ENCODE measurements at places on chromosomes 11 and 22.

GRCh38 chr11:67776852-67777520, 102.6 kb upstream of the ALDH3B2 start:
- DNase-seq, result no peak

DNA sequence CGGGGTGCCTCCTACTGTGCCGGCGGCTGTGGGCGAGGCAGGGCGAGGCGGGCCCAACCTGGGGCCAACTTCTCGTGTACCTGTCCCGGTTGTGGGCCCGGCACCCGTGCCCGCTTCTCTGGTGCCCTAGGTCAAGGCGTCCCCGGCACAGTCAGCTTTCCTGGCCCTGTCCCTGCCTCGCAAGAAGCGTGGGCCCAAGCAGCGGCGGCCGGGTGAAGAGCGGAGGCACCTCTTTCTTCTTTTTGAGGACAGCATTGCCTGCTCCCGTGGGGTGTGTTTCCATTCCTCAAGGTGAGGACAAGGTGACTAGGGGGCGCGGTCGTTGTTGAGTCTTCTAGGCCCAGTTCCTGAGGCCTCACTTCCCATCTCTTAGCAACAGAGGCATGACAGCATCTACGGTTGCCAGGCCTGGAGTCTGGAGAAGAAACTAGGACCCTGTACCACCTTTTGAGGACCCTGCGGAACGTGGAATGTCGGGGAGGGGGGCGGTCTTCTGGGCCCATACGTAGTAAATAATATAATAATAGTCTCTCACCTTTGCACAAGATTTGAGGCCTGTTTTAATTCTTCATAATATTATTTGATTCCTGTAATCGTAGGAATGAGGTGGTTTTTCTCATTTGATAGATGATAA, 418 bp downstream of the ACO2 start:
- no peak for DNase-seq

- peak; percentile 10 for DNase-seq
Measured at GRCh38 chr22:35785181-35785923, 67.7 kb downstream of the APOL5 start.

DNA sequence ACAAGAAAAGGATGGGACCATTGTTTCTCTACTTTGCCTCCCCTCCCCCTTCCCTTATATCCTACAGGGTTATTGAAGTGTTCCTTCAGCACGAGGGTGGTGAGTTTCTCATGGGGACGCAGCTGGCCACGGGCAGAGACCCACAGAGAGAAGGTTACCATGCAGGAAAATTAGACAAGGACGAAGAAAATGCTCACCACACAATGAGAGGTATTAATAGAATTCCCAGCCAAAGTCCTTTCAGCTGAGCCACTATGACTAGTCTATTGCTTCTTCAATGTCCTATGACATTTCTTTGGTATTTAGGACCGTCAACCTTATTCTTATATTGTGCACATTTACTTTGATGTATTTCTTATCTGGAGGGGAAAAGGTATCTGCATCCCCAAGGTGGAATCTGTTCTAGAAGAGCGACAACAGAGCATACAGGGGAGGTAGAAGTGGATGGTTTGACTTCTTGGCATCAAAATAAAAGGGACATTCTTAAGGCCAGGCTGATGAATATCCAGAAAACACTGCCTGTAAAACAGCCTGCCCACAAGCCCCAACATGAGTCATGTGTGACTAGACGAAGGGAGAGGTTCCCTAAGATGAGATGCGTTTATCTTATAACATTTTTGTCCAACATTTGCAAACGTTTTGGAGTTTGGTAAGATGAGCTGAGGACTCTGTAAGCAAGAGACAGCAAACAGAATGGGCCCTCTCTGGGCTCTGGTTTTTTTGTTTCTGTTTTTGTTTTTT, 209.8 kb upstream of the NARS2 start:
- peak; percentile 48 for DNase-seq

GRCh38 chr11:117833401-117833891, 8.9 kb upstream of the FXYD2 start:
- no peak for DNase-seq

- DNase-seq, result no peak
Measured at GRCh38 chr11:22079133-22079872, 113.6 kb upstream of the ANO5 start.

GRCh38 chr11:43953521-43953920, 11.1 kb downstream of the C11orf96 start:
- DNase-seq, result no peak

DNA sequence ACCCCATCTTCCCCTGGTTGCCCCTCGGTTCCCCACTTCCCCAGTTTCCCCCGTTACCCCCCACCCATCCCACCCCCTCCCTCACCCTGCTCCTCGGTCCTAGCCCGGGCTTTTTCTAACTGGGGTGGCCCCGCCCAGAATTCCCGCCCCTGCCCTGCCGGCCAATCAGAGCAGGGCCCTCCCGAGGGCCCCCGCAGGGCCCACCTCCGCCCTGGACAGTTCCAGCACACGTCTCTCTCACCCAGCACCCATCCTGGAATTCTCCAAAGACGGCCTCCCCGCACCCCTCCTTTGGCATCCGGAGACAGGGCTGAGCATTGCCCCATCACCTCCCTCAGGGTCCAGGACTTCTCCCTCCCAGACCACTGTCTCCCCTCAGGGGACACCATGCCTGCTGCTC, at the start of gene H19:
H19 (minus strand) TSS at position 88 of the 400 bp plus-strand sequence.
- DNase-seq, result no peak

GRCh38 chr11:65445101-65445603, 22.6 kb downstream of the NEAT1 start:
- peak; percentile 41 for DNase-seq

GRCh38 chr11:69841859-69842698, 22.9 kb upstream of the FGF3 start:
- DNase-seq, result no peak

DNA sequence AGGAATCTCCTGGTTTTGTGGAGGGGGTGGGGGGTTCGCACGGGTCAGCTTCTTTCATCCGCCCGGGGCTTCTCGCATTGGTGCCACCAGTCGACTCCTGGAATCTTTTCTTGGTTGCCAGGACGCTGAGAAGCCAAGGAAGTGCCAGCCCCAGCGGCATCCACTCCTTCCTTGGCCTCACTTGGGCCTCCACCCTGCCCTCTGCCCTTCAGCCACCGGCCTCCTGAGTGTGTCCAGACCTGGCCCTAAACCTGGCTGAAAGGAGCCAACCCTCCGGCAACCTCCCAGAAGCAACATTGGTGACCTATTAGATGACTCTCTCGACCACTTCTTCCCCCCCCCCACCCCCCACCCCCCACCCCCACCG, 518 bp upstream of the GALNT18 start:
- no peak for DNase-seq

DNA sequence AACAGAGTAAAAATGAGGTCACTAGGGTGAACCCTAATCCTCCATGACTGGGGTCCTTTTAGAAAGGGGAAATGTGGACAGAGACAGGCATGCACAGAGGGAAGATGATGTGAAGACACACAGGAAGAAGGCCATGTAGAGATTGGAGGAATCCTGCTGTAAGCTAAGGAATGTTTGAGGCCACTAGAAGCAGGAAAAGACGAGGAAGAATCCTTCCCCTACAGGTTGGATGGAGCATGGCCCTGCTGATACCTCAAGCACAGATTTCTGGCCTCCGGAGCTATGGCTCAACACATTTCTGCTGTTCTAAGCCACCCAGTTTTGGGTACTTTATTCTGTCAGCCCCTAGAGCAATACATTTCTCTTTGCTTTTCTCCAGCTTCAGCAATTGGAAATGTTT, 486.9 kb downstream of the MIAT start:
- no peak for DNase-seq

DNA sequence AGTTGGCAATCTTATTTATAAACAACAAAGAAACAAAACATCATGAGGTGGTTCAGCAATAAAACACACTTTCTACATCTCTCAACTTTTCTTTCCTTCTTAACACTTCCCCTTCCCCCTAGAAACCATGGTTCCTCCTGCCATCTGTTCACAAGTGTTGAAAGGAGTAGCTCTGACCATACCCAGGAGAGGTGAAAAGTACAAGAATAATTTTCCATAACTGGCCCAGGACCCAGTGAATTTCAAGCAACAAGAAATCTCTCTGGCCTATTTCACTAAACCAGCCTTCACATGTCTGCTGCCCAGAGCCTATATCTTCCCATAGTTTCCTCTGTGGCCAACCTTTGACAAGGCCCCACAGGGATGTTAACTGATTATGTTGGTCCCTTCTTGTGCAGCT, 98.2 kb upstream of the CEP126 start:
- DNase-seq, result no peak

- no peak for DNase-seq
Measured at GRCh38 chr11:118740892-118741291, 50.1 kb downstream of the DDX6 start.

DNA sequence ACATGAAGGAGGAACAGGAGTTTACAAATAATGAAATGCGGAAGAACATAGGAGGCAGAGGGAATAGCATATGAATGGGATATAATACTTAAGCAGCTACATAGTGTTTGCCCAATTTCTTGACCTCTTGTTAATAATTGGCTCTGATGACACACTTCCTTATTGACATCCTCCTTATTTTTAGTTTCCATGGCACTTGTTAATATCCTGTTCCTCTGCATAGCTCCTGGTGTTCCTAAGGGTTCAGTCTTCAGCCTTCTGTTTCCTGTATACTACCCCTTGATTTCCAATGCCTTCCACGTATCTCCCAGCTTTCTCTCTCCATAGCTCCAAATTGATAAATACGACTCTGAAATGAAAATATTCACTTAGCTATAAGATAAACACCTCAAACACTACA, 663.8 kb upstream of the API5 start:
- no peak for DNase-seq

DNA sequence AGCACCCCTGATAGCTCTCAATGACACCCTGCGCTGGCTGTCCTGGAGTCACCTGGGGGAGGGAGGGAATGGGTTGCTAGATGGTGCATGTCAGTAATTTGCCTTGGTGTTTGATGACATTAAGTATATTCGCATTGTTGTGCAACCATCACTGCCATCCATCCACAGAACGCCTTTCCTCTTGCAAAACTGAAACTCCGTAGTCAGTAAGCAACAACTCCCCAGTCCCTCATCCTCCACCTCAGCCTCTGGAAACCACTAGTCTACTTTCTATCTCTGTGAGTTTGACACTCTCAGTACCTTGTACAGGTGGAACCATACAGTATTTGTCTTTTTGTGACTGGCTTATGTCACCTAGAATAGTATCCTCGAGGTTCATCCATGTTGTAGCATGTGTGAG, 62.6 kb downstream of the PKNOX2 start:
- DNase-seq, result no peak

GRCh38 chr22:31398231-31398630, 1.2 kb upstream of the DRG1 start:
- DNase-seq, result no peak

DNA sequence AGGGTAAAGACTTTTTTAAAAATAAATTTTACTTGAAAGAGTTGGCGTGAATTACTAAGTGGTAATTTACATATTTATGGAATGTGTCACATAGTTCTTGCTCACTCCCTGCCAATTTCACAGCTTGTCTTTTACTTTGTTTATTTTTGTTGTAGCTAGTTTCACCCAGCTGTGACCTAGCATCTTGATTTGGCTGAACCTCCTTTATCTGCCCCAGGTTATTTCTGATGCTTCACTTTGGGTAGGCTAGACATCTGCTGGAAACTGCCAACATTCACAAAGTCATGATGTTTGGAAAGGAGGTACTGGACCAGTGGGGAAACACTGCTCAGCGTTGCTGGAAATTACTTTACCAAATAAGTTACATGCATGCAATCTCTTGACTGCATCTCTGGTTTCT, 1676.0 kb upstream of the RAG2 start:
- DNase-seq, result peak; percentile 18

- no peak for DNase-seq
Measured at GRCh38 chr11:131350872-131351271, 19.5 kb upstream of the NTM start.

DNA sequence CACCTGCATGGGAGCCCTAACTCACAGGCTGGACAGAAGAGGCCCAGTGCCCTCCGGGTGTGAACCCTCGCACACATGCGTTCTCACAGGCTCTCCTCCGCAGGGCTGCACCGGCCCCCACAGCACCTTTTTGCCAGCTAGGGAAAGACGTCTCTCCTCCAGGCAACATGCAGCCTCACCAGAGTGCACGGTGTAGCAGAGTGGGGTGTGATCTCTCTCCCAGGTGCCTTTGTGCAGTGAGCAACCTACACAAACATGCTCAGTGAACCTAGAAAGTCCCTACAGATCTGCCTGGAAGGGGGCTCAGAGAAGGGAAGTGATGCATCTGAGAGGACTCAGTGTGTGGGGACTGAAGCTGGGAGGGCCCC, 3.7 kb upstream of the CARNS1 start:
- DNase-seq, result no peak

GRCh38 chr22:49827853-49828598, at the start of gene BRD1:
Gene BRD1 (minus strand): TSS chr22:49827873. CDS start chr22:49824317, 3,556 bp downstream.
- peak; percentile 49 for DNase-seq

GRCh38 chr11:18282626-18283025, 16.6 kb downstream of the SAA1 start:
- no peak for DNase-seq

DNA sequence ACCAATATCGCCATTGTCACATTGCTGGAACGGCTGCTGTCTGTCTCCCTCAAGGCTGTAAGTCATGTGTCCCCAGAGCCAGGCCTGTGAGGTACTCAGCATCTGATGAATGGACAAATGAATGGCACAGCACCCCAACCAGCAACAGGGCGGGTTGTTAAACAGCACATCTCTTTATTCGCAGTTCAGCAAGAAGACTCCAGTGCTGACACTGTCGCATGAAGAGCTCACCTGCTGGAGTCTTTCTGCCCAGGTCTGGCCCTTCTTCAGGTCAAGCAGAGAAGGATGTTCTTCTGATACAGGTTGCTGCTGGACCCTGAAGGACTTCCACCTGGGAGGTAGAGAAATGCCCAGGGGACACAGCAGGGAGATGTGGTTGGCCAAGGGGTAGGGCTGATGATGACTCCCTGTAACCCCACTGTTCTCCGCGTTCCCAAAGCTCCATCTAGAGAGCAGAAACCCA, 4.8 kb downstream of the SPATA19 start:
- no peak for DNase-seq

- DNase-seq, result no peak
Measured at GRCh38 chr11:129658526-129658867, 157.2 kb upstream of the TMEM45B start.

DNA sequence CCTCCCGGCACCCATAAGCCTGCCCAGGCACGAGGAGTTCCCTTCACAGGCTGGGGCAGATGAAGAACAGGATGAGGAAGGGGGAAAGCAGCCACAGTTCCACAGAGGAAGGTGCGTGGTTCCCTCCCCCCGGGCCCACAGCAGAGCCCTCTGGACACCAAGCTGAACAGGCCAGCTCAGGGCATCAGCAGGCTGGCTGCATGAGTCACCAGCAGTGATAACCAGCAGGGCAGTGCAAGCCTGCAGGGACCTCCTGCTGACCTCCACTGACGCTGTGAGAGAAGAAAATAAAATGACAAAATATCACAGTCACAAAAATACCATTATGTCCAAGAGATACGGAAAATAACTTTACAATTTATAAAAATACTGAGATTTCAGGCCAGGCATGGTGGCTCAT, 11.5 kb downstream of the RTL6 start:
- DNase-seq, result no peak

Measured in mammary epithelial cell (primary cell).